ENCODE measurements at places on chromosomes 1 and 21. TPM values are rescaled to one million over a fixed set of nuclear protein-coding genes. Genes with fewer than 3 reads are reported as not detected.
A peak's percentile ranks its signal among the peaks of the same experiment; 100 is the strongest.

DNA sequence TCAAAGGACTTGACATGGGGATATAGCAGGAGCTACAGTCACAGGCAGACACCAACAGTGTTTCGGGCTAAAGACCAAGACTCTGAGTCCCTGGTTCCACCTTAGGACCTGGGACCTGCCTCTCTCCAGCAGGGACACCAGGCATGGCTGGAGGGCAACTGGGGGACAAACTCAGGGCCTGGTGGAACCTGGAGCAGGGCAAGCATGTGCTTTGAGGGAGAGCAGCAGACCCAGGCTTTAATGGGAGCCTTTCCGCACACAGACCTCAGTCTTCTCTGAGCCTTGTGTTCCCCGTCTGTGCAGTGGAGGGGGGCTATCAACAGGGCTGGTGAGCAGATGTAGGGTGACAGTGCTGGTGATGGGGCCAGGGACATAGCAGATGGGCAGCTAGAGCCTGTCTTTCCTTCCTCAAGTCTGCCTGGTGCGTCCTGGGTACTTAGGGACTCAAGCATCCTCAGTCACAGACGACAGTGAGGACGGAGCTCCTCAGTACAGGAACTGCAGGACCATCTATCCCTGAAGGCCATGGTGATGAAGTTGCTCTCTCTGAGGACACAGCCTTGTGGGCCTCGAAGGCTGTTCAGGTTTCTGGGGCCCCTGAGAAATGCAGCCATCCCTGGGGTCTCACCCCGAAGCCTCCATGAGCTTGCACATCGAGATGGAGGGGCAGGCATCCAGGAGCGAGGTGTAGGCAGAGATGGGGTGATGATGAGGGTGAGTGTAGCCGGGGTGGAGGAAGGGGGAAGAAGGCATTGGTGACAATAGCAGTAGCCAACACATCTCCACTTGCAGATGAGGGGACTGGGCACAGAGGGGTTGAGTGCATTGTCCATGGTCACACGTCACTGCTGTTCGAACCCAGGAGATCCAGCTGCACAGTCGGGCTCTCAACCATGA is 593.4 kb downstream of the PTPRU start:
- H3K27ac ChIP-seq, result no peak overlapping the region
- H3K36me3 ChIP-seq, result no peaks in the 10 kb centered on the region
- H3K27me3 ChIP-seq, result no peaks in the 10 kb centered on the region
- H3K4me1 ChIP-seq, result no peaks in the 10 kb centered on the region
- DNase-seq, result no peak

GRCh38 chr1:182459949-182460348 is 10.0 kb downstream of the RGSL1 start:
- no peaks in the 10 kb centered on the region for H3K27me3 ChIP-seq
- no peak overlapping the region for H3K27ac ChIP-seq
- H3K4me3 ChIP-seq, result no peak overlapping the region
- no peak for DNase-seq

DNA sequence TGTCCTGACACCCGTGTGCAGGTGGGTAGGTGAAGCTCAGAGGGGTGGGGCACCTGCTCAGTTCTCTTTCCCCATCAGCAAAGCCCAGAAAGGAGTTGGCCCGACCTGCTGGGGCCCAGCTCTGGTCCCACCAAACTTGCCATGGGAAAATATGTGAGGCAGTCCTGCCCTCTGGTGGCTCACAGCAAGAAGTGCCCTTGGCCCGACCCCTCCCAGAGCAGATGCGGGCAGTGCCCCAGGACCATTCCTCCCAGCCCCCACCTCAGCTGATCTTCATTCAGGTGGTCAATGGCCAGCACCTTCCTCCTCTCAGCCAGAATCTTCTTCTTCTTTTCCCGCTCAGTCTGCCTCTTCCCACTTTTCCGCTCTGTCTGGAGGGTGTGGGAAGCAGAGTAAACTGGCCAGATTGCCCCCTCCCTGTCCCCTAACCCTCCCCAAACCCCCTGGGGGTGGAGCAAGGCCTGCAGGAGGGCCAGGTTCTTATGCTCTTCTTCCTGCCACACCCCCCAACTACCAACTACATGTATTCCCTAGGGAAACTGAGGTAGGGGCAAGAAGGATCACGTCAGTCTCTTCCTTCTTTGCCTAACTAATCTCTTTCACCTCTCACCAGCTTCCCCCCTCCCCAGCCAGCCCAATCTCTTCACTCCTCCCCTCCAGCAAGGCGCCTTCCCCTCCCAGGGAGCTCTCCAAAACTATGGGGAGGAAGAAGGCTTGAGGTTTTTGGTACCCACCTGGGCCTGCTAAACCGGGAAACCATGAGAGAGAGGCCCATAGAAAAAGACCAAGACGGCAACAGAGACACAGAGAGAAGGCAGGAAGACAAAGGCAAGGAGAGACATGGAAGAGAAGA is 15.6 kb downstream of the TNNT2 start:
- no peaks in the 10 kb centered on the region for H3K27me3 ChIP-seq
- H3K4me3 ChIP-seq, result no peak overlapping the region
- no peak overlapping the region for H3K27ac ChIP-seq
- H3K4me1 ChIP-seq, result no peaks in the 10 kb centered on the region

DNA sequence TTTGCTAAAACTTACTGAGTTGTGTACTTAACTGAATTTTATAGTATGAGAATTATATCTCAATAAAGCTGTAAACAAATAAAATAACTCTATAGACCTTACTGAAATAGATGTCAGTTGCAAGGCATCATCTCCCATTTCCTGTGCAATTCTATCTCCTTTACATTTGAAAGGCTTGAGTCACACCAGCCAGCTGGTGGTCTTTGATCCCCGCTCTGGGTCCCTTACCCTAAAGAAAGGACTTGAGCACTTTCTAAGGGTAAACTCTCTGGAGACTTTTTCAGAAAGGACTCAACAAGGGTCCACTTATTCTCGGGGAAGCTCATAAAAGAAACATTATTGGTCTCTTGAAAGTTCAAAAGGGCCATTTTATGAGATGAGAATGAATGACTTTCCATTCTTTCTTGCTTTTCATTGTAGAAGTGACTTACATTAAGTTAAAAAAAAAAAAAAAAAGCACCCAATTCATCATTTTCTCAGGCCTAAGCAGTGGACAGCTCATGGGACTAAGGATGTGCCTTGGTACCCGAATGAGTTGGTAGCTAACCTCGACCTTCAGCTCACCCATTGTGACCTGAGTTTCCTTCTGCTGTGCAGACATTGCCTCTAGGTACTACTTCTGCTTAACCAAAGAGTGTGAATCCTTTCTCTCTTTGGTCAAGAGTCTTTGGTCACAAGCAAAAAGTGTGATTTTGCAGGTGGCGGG is 147.0 kb upstream of the COA6 start:
- no peak for DNase-seq
- H3K27me3 ChIP-seq, result peaks cover 2% of the 10 kb centered on the region
- no peak overlapping the region for H3K27ac ChIP-seq
- H3K4me1 ChIP-seq, result no peaks in the 10 kb centered on the region

GRCh38 chr1:114482585-114482984 is 28.4 kb downstream of the TRIM33 start:
- H3K4me3 ChIP-seq, result no peak overlapping the region
- no peak overlapping the region for H3K27ac ChIP-seq
- no peaks in the 10 kb centered on the region for H3K27me3 ChIP-seq
- H3K36me3 ChIP-seq, result no peaks in the 10 kb centered on the region

- no peak overlapping the region for H3K4me3 ChIP-seq
- H3K4me1 ChIP-seq, result no peaks in the 10 kb centered on the region
- peaks cover 3% of the 10 kb centered on the region for H3K27me3 ChIP-seq
- no peak for DNase-seq
- H3K27ac ChIP-seq, result no peak overlapping the region
- no peaks in the 10 kb centered on the region for H3K36me3 ChIP-seq
Measured at GRCh38 chr1:118842452-118843201, 145.5 kb downstream of the TBX15 start.

DNA sequence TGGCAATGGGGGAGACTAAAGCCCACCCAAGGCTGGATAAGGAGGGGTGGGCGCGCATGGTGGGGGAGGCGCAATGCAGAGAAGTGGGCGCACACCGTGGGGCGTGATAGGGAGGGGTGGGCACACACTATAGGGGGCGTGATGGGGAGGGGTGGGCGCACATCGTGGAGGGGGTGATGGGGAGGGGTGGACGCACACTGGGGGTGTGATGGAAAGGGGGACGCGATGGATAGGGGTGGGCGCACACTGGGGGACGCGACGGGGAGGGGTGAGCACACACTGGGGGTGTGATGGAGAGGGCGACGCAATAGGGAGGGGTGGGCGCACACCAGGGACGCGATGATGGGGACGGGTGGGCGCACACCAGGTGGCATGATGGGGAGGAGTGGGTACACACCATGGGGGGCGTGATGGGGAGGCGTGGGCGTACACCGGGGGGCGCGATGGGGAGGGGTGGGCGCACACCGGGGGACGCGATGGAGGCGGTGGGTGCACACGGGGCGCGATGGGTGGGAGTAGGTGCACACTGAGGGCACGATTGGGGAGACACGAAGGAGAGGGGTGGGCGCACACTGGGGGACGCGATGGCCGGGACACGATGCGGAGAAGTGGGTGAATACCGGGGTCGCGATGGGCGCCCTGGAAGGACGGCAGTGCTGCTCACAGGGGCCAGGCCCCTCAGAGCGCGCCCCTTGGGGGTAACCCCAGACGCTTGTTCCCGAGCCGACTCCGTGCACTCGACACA is 929 bp downstream of the SUMO3 start:
- peak; percentile 80 for DNase-seq
- H3K4me1 ChIP-seq, result no peaks in the 10 kb centered on the region
- no peaks in the 10 kb centered on the region for H3K27me3 ChIP-seq
- no peaks in the 10 kb centered on the region for H3K36me3 ChIP-seq

DNA sequence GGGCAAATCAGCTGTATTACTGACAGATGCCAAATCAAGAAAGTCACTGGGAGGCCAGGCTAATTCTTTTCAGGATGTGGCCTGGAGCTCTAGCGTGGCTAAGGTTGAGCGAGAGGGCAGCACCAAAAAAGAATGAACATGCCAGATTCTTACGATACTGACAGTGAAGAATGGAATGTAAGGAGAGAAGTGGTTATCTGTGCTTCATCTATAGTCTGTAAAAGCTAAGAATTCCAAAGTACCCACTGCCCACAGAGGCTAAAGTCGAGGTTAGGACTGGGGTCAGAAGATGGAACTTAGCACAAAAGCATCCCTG is 32.7 kb downstream of the TFAP2E start:
- H3K27ac ChIP-seq, result no peak overlapping the region
- peaks cover 11% of the 10 kb centered on the region for H3K36me3 ChIP-seq
- no peak overlapping the region for H3K4me3 ChIP-seq
- no peak for DNase-seq
- H3K27me3 ChIP-seq, result no peaks in the 10 kb centered on the region

- peaks cover 5% of the 10 kb centered on the region for H3K4me1 ChIP-seq
- H3K27ac ChIP-seq, result no peak overlapping the region
- no peak overlapping the region for H3K4me3 ChIP-seq
- DNase-seq, result no peak
Measured at GRCh38 chr1:63873751-63874150, 99.9 kb downstream of the ROR1 start.

GRCh38 chr1:245687636-245688535 is 533.1 kb downstream of the KIF26B start:
- H3K27ac ChIP-seq, result no peak overlapping the region
- no peak for DNase-seq
- no peak overlapping the region for H3K4me3 ChIP-seq

DNA sequence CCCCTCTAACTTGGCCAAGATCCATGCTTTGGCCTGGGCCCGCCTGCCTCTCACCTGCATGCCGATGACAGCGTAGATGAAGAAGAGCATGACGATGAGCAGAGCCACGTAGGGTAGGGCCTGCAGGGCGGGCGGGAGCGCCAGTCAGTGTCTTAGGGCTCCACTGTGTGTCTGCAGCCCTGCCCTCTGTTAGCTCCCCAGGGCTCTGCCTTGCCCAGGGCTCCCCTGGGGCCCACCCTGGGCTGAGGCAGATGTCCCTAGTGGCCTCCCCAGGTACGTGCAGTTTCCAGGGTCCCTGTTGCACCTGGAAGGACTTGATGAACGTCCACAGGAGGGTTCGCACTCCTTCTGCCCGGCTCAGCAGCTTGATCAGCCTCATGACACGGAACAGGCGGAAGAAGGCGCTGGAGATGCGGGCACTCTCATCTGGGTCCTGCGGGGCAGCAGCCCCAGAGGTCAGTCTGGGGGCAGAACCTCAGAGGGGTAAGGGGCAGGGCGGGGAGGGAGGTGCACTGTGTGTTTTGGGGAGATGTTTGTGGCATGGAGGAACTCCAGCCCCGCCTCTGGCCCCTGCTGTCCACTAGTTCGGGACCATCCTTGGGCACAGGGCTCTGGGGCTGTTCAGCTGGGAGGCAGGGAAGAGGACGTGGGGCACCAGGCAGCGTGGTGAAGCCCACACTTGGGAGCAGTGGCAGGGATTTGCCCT is 29.8 kb upstream of the KIF21B start:
- no peak overlapping the region for H3K4me3 ChIP-seq
- H3K4me1 ChIP-seq, result no peaks in the 10 kb centered on the region
- DNase-seq, result no peak
- H3K27ac ChIP-seq, result no peak overlapping the region
- no peaks in the 10 kb centered on the region for H3K36me3 ChIP-seq
- no peaks in the 10 kb centered on the region for H3K27me3 ChIP-seq

DNA sequence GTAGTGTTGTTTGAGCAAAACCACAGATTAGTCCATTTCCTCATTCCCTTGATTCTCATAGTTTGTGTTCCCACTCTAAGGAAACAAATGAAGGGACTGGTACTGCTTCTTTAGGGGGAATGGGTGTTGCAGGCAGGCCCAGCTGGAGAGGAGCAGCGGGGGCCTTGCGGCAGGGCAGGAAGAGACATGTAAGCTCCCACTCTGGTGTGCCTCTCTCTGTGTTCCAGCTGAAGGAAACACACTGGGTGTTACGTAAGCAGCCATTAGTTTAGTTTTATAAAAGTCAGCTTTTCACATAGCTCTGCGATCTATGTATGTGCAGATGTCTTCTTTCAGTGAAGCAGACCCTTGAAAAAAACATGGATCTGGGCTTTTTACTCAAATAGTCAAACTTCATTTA is 99.5 kb downstream of the CACHD1 start:
- no peaks in the 10 kb centered on the region for H3K4me1 ChIP-seq
- no peak overlapping the region for H3K4me3 ChIP-seq
- DNase-seq, result no peak
- H3K36me3 ChIP-seq, result no peaks in the 10 kb centered on the region
- H3K27ac ChIP-seq, result no peak overlapping the region

GRCh38 chr1:163440090-163440489 is 118.3 kb downstream of the NUF2 start:
- no peak overlapping the region for H3K4me3 ChIP-seq
- H3K4me1 ChIP-seq, result no peaks in the 10 kb centered on the region
- no peak for DNase-seq
- H3K27ac ChIP-seq, result no peak overlapping the region
- H3K27me3 ChIP-seq, result no peaks in the 10 kb centered on the region
- H3K36me3 ChIP-seq, result no peaks in the 10 kb centered on the region

- H3K4me3 ChIP-seq, result no peak overlapping the region
- H3K27ac ChIP-seq, result no peak overlapping the region
- H3K4me1 ChIP-seq, result no peaks in the 10 kb centered on the region
- DNase-seq, result no peak
- no peaks in the 10 kb centered on the region for H3K36me3 ChIP-seq
Measured at GRCh38 chr1:245264226-245264625, 109.4 kb downstream of the KIF26B start.

Gene CYP4B1
- total RNA-seq, result 13.6 TPM

Gene ACBD6
- total RNA-seq, result 27.7 TPM

Gene INKA2
- 14.8 TPM for total RNA-seq

Gene RPTN
- total RNA-seq, result not detected

Gene OR6N2
- not detected for total RNA-seq

Gene AUNIP
- not detected for total RNA-seq

Gene KAZN
- total RNA-seq, result 12.0 TPM

Gene OR6N1
- not detected for total RNA-seq

Gene NID1
- total RNA-seq, result 69.5 TPM
